ENCODE measurements at places on chromosomes 6 and 20. TPM values are rescaled to one million over a fixed set of nuclear protein-coding genes. Genes with fewer than 3 reads are reported as not detected.

The TINAG gene
- not detected for total RNA-seq

The CDKN1A gene
- total RNA-seq: 189 TPM

The HLA-DQB2 gene
- not detected for total RNA-seq

The LTA gene
- total RNA-seq: not detected

The ADAM33 gene
- 0.17 TPM for total RNA-seq

All from dermis blood vessel endothelial cell (primary cell).